ENCODE measurements at places on chromosomes 12 and 14. TPM values are rescaled to one million over a fixed set of nuclear protein-coding genes. Genes with fewer than 3 reads are reported as not detected.

DNA sequence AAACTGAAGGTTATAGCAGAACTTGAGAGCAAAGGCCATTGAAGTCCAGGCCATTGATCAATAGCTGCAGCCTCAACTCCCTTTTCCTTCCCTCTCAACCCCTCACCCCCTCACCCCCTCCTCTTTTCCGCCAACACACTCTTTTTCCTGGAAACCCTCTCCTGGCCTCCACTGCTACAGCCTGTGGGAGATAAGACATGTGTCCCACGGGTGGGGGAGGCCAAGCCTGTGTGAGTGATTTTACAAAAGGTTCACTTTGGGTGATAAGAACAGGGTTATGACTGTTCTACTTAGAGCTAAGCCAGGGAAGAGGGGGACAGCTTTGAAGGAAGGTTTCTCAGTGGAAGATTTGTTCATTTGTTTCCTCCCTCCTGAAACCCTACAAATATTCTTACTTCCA, 9.2 kb upstream of the FGF23 start:
- DNase-seq = no peak

- DNase-seq = no peak
Observed at GRCh38 chr12:99618657-99619056, 28.9 kb upstream of the GARIN6 start.

- DNase-seq = peak; percentile 7
Observed at GRCh38 chr12:119649202-119649808, 18.6 kb upstream of the PRKAB1 start.

DNA sequence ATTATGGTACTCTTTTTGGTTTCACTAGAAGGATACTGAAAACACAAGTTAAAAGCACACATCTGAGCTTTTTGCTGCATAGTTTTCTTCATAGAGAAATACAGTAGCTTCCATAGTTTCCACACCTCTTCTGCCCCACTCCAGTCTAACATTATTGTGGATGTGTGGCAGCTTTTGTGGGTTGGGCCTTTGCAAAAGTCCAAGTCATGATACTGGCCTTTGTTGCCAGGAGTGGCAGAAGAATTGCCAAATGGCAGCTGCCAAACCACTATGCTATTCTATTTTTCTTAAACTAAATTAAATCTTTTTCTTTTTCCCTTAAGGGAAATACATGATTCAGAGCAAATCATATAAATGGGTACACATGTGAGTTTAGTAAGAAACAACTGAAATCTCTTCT, 114.8 kb downstream of the PLEKHA5 start:
- no peak for DNase-seq

DNA sequence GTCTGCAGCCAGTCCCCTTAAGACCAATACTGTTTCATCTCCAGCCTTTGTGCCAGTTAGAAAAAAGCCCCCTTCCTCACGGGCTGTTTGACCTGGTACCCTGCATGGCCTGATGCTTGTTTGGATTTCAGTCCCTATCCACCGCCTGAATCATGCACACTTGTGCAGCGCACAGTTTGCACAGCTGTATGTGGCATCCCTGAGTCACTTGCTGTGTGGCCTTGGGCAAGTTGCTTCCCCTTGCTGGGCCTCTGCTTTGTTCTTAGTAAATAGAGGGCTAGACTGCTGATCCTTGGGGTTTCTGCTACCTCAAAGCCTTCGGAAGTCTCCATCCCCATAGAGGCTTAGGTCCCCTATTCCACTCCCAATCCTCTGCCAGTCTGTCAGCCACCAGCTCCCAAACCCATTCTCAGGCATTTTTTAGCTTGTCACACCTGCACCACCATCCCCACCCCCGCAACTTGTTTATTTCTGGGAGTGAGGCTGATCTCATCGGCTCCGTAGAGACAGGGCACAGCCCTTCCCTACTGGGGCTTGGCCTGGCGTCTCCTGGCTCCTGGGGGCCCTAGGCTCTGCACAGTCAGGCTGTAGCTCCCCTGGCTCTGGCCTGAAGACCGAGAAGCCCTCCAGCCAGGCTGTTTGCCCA, 8.8 kb downstream of the KRT80 start:
- DNase-seq = no peak

DNA sequence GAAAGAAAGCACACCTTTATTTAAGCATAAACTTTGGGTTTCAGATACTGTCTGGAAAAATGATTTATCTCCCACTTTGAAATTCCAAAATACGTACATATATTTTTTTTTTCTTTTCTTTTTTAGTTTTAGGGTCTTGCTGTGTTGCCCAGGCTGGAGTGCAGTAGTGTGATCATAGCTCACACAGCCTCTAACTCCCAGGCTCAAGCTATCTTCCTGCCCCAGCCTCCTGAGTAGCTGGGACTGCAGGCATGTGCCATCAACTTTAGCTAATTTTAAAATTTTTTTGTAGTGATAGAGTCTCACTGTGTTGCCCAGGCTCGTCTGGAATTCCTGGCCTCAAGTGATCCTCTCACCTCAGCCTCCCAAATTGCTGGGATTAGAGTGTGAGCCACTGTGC, 45.9 kb upstream of the PAPLN start:
- no peak for DNase-seq

- DNase-seq = peak; percentile 35
Observed at GRCh38 chr14:56208520-56208919, 90.3 kb downstream of the PELI2 start.

DNA sequence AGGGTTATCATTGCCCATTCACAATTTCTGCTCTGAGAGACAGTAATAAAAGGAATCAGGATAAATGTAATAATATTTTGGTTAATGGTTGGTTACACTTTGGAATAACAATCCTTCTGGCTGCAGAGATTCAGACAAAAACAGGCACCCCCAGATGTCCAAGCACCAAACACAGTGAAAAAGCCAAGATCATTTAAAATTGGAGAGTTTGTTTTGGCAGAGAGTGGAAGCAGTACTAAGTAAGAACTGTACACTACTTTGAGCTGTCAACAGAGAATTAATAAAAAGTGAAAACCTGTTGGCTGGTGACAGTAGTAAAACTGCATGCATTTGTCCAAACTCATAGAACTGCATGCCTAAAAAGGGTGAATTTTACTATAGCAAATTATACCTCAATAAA, 15.6 kb upstream of the IL22 start:
- DNase-seq = no peak

DNA sequence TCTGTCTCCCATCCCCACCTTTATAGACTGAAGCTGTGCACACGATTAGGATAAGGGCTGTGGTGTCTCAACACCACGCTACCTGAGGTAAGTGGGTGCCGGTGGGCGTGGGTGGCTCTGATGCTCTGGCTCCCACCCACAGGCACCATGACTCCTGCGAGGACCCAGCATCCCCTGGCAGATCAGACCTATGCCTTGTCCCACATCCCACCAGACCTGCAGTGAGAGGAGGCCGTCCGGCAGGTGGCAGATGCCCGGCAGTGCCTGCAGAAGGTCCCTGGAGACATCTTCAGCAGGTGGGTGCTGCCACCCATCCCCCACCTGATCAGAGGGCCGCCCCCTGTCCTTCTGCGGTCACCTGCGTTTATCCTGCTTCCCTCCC, 104.4 kb upstream of the PRB2 start:
- DNase-seq = no peak

DNA sequence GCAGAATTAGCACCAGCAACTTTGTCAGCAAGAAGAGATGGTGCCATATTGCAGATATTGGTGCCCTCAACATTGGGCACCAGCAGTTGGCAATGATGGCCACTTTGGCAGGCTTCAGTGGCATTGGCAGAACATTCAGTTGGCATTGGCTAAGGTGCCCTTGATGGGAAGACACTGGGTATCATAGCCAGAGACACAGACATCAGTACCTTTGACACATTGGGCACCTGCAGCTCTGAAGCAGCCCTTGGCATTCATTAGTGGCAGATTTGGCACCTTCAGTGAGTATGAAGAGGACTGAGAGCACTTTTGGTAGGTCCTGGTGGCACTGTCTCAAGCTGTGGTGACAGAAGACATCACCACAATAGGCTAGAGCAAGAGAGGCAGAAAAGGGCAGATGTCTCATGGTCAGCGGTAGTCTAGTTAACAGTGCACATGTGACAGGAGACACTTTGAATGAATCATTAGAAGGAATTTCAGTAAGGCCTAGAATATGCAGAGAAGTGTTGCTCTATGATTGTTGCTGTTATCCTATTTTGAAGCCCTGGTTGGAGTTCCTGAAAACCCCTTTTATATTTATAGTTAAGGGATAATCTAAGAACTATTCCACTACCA, 422.2 kb downstream of the APAF1 start:
- DNase-seq = no peak

ARHGAP9 gene
- total RNA-seq = under 0.01 TPM

DNA sequence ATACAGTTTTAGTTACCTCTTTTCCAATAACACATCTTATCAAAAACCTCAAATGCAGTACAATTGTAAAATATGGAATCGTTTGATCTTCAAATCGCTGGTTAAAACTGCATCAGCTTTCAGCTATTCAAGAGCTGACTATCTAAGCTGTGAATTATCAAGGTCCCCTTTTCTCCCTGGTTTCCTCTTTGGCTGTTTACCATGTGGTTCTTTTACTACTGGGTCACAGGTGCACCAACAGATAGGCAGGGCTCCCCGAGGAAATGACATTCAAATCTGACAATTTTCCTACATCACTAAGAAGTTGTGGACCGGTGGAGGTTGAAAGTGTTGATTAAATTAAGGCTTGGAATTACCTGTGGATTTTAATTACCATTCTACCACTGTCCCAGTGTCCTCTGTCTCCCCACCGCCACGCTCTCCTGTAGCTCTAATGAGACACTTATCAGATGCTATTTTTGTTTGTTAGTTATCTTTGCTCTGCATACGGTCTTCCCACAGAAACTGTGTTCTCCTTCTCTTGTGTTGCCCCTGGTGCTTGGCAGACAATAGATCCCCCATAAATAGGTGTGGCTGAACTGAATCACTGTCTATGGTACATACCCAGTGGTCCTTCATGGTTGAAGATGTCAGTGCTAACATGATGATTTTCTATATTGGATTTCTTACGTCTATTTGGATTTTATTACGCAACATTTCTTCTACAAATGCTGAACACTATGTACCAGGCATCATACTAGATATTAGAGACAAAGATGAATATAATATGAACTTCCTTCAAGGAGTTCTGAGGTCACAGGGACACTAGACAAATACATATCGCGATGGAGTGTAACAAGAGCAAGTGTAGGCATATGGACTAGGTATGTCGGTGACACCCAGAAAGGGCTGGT, 20.9 kb upstream of the PLXNC1 start:
- DNase-seq = no peak

DNA sequence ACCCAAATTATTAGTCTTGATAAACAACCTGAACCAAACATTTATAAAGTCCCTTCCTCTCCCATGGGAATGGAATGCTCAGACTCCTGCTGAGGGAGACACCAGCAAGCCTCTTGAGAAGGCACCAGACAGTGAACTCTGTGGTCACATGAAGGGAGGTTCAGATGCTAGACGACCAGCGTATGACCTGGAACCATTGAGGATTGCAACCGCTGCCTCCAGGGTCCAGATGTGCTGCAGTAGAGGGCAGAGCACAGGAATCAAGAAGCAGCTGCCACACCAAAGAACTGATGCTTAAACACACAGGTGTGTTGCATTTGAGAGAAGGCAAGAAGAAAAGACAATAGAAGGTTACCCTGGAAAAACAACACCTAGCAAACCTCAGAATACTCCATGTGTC, 592.4 kb downstream of the AACS start:
- DNase-seq = no peak

LMNTD1 gene
- not detected for total RNA-seq

- DNase-seq = no peak
Observed at GRCh38 chr12:51951843-51952722, 584 bp downstream of the ACVR1B start.

GRCh38 chr12:94507455-94507854, 47.8 kb upstream of the CEP83 start:
- no peak for DNase-seq

DNA sequence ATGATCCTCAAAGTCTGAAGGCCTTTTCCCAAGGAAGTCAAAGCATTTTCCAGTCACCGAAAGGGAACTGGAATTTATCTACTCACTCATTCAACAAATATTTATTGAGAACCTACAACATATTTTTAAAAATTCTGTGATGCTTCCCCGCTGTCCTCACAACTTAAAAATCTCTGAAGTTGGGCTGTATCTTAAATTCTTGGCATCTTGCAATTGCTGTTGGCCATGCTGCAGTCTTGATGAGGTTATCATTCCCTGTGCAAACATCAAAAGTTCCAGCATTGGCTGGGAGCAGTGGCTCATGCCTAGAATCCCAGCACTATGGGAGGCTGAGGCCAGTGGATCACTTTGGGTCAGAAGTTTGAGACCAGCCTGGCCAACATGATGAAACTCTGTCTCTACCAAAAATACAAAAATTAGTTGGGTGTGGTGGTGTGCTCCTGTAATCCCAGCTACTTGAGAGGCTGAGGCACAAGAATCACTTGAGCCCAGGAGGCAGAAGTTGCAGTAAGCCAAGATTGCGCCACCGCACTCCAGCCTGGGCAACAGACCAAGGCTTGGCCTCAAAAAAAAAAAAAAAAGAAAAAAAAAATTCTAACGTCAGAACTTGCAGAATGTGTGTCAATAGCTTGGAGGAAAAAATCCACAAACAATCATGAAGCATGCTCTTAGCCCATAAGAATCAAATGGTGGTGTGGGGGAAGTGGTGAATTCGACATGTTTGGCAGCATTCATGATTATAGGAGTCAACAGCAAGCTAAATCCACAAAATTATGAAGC, 34.9 kb downstream of the CCDC177 start:
- peak; percentile 77 for DNase-seq

- no peak for DNase-seq
Observed at GRCh38 chr12:80299219-80299618, 144.8 kb upstream of the PTPRQ start.

DNA sequence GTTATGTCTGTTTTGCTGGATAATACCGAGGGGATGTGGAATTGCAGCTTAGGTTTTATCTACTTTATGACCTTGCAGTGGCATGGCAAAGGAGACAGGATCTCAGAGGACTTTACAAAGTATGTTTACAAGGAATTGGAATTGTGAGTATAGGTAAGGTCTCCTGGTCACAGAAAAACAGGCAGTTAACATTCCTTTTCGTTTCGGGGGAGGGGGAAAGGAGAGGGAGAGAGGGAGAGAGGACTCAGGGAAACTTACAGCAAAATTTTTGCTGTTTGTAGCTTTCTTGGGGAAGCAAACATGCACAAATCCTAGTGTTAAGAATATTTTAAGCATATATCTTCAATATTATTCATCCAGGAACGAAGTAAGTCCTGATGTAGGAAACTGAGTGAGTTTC, 590.5 kb upstream of the LRFN5 start:
- DNase-seq = no peak

DNA sequence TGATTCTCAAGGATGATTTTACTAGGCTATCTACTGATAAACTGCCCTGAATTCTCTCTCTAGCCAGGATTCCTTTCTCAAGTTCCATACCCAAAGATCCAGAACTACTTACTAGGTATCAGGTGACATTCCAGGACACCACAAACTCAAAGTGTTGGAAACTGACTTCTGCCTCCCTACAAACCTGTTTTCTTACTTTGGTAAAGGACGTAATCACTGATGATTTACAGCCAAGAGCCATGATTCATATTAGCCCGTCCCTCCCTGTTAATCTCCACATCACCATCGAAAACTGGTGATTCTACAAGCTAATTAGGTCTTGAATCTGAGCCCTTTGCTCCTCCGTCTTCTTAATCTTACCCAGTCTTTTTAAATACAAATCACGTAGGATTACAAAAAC, 1.0 kb upstream of the ATG14 start:
- peak; percentile 45 for DNase-seq

RPGRIP1 gene
- not detected for total RNA-seq

GRCh38 chr12:131085125-131085815, 131.6 kb downstream of the ADGRD1 start:
- DNase-seq = no peak
